ENCODE measurements at places on chromosomes 13 and 19.

DNA sequence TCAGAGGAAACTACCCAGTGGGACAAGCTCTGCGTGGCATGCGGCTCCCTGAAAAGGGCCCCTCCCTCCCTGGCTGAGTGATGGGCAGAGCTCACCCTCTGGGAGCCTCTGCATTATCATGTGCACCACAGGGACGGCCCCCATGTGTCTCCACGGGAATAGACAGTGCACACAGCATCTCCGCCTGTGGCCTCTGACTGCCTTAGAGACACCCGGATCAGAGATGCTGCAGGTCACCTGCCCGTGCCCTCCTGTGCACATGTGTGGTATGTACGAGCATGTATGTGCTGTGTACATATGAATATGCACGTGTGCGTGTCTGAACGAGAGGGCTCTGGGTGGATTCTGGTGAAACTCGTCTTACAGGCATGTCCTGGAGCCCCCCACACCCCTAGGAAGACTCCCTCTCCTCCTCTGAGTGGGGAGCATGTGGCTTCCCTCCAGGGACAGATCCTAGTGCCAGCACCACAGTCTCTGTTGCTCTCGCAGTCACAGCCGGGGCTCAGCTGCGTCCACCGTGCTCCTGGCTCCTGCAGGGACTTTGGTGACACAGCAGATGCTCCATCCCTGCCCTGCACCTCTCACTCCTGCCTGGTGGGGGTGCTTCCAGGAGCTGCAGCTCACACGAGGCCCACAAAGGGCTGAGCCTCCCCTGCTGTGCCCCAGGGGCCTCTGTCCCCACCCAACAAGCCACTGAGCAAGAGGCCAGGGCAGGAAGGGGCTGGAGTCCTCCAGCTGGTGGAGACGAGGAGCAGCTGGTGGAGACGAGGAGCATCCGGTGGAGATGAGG, 19.6 kb downstream of the C13orf46 start:
- no peak for DNase-seq

DNA sequence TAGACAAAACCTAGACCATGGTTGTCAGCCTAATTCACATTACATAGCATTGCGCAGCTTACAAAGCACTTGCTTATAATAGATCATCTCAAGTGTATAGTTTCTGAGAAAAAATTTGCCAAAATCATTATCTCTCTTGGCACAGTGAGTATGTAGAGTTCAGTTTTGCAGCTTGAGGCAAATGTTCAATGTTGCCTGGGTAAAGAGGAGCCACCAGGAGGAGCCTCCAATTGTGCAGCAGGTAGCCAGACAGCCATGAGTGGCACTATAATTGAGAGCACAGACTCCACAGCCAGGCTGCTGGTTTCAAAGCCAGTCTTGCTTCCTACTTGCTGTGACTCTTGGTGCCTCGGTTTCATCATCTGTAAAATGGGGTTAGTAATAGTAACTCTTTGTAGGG, 24.0 kb upstream of the OLFM4 start:
- DNase-seq, result no peak

DNA sequence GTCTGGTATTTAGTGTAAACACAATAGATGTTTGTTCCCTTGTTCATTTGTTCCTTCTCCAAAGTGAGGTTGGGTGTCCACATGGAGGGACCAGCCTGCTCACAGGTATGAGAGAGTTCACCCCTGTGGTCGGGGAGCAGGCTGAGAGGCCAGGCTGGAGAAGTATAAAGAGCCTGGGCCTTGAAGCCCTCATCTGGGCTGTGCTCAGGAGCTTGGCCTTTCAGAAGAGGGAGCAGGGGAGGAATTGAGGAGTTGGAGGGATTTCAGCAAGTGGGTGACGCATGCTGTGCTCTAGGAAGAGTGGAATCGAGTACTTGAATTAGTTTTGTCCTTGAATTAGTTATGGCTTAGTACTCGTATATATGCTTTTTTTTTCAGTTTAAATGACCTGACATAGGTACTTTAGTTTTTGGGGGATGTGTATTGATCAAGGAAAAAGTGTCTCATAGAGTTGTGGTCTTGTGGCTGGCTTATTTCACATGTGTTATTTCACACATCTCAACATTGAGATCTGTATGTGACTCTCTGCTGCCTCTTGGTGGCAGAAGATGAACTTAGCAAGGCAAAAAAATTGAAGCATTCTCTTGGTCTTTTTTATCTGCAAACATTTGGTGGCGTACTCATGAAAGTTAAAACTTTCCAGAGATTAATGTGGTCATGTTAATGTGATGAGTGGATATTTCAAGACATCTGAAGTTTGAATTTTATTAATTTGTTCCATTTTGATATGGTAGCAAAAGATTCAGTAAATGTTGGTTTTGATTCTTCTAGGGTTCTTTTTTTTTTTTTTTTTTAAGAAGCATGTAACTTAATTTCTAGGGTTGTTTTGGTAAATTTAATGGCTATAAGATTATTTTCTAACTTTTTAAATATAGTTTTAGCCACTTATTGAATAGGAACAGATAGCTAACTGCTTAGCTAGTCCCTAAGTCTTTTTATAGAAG, 54.3 kb downstream of the SLAIN1 start:
- DNase-seq, result no peak

- DNase-seq, result no peak
Observed at GRCh38 chr13:29260684-29261083, 334.8 kb downstream of the SLC7A1 start.

DNA sequence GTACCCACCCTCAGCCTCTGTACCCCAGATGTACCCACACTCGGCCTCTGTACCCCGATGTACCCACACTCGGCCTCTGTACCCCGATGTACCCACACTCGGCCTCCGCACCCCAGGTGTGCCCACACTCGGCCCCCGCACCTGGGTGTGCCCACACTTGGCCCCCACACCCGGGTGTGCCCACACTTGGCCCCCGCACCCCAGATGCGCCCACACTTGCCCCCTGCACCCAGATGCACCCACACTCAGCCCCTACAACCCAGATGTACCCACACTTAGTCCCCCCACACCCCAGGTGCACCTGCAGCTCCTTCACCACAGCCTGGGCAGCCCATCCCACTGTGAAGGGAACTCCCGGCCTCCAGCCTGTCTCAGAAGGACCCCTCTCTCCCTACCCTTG, 69.7 kb downstream of the PEX11G start:
- DNase-seq, result no peak

- DNase-seq, result no peak
Observed at GRCh38 chr13:82187227-82187626, 1695.0 kb downstream of the SLITRK1 start.

DNA sequence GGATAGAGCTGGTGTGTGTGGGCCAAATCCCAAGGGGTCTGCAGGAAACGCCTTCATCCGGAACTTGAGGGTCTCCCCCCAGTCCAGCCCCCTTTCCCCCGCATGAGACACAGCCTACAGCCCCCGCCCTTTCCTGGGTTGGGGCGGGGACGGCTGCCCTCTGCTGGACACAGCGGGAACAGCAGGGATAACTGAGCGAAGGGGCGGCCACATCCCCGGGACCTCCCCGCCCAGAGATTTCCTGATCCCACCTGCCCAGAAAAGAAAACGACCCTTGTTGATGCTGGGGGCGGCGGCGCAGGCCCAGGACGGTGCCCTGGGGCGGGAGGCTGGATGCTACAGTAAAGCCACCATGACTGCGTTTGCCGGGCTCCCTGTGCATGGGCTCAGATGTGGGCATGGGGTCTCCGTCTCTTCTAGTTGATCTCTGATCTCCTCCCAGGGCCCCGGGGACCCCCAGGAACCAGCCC, 14.2 kb downstream of the ONECUT3 start:
- peak; percentile 18 for DNase-seq

GRCh38 chr19:16285769-16286498, 38.7 kb upstream of the KLF2 start:
- no peak for DNase-seq

GRCh38 chr13:30088312-30088855, 219.0 kb downstream of the KATNAL1 start:
- DNase-seq, result no peak

GRCh38 chr19:18144906-18145305, 8.1 kb upstream of the PIK3R2 start:
- DNase-seq, result no peak

GRCh38 chr19:27870293-27870692, 1342.7 kb downstream of the UQCRFS1 start:
- no peak for DNase-seq

DNA sequence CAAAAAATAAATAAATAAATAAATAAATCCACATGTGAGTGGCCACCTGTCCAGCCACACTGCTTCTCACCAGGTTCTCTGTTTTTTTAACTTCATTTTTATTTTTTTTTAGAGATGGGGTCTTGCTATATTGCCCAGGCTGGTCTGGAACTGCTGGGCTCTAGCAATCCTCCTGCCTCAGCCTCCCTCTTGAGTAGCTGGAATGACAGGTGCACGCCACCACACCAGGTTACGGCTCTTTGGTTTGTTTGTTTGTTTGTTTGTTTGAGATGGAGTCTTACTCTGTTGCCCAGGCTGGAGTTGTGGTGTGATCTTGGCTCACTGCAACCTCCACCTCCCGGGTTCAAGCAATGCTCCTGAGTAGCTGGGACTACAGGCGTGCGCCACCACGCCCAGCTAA, 94.5 kb upstream of the CACNA1A start:
- DNase-seq, result no peak

GRCh38 chr19:50567882-50568727, at the start of gene LRRC4B:
TSS of gene LRRC4B (minus strand) at chr19:50568435. CDS start at chr19:50548838, 19,597 bp downstream.
- DNase-seq, result no peak

- DNase-seq, result no peak
Observed at GRCh38 chr13:105773863-105774538, 761.5 kb downstream of the EFNB2 start.

DNA sequence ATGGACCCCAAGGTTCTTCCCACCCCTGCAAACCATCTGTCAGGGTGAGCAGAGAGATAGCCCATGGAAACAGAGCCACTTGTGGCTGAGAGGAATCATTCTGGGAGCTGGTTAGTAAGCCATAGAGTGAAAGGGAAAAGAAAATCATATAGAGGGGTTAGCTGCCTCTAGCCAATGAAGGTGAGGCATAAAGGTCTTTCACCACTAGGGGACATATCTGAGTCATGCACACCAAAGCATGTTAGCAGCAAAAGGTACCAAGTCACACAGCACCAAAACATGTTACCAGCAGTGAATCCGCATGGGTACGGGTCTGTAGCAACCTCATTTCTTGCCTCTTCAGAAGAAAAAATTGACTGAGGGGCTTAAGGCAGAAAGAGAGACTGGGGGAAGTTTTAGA, 76.7 kb upstream of the ZNF43 start:
- no peak for DNase-seq

GRCh38 chr19:41866284-41866683, 6.2 kb downstream of the RPS19 start:
- no peak for DNase-seq

DNA sequence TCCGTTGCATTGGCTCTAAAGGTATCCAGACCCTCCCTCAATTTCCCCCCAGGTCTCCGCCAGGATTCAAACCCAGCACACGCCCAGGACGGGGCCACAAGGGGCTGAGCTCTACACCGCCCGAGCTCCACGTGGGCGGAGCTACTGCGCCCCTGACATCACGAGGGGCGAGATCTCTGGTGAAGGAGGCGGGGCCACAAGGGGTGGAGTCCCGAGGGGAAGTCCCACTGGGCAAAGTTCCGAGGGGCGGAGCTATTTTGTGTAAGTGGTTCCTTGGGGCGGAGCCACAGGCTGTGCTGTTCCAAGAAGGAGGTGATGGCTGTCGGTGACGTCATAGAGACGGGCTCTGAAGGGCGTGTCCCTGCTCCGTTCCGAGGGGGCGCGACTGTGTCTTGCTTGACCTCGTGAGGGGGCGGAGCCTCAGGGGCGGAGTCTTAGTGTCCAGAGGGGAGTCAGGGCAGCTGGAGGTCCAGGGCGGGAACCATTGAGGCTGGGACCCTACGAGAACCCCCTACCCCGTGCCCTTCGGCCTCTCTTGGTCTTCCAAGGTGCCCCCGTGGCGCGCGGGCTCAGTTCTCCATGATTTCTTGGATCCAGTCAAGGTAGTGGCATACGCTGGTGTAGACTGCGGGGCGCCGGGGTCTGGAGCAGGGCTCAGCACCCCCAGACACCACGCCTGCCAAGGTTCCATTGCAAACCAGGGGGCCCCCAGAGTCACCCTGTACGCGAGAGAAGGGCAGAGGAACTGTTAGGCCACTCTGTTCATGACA, 1.3 kb upstream of the KLK8 start:
- DNase-seq, result no peak

- DNase-seq, result no peak
Observed at GRCh38 chr13:21079761-21080592, 18.6 kb upstream of the LATS2 start.

DNA sequence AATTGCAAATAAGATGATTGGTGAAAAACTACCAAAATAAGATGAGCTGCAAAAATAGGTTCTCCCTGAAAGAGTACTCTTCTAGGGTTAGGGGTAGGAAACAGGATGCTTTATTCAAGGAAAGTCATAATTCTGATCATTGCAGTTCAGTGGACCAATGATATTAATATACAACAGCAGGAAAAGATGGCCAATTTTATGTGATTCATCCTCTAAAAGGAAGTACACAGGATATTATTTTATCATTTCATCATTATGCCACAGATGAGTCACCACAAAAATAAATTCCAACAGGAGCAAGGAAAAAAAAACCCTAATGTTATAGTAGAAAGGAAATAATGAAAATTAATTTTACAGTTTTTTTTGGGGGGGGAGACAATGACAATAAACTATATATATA, 205.0 kb downstream of the NALCN start:
- DNase-seq, result no peak

- DNase-seq, result no peak
Observed at GRCh38 chr19:35039881-35040825, 1.4 kb upstream of the HPN start.

- no peak for DNase-seq
Observed at GRCh38 chr19:48815870-48816501, 5.2 kb upstream of the BCAT2 start.

DNA sequence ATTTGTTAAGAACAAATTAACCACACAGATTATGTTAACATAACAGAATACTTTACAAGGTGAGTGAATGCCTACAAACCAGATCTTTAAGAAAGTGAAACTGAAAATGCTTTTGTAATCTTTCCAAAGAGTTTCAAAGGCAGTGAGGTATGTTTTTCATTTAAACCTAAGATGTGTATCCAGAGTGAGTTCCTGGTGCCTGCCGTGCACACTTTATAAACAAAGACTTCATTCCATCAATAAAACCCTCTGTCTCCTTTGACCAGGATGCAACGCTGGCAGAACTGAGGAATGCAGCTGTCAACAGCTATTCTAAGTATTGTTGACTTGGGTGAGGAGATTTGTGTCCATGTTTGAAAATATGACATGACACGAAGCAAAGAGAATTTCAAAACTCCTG, 344.6 kb downstream of the DNAJC15 start:
- DNase-seq, result no peak

- no peak for DNase-seq
Observed at GRCh38 chr13:111534751-111535522, 214.5 kb downstream of the TEX29 start.

- no peak for DNase-seq
Observed at GRCh38 chr19:988081-988480, 3.9 kb downstream of the WDR18 start.

DNA sequence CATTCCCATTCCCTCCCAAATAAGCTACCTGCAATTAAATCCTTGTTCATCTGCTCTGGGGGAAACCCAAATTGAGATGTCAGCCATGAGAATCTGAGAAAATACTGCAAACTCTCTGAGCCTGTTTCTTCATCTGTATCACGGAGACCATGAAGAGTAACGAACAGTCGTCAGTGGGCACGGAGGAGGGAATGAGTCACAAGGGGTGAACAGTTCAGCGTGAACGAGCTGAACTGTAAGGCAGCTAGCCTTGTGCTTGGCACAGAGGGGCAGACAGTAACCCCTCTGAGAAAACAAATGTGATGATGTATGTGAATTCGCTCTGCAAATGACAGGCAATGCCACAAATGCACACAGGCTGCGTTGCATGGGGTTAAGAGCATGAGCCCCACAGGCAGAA, 288.7 kb downstream of the FOXO1 start:
- DNase-seq, result no peak

GRCh38 chr13:38826182-38826813, 139.4 kb downstream of the FREM2 start:
- DNase-seq, result no peak
